ENCODE measurements at places on chromosomes 1 and 21.

DNA sequence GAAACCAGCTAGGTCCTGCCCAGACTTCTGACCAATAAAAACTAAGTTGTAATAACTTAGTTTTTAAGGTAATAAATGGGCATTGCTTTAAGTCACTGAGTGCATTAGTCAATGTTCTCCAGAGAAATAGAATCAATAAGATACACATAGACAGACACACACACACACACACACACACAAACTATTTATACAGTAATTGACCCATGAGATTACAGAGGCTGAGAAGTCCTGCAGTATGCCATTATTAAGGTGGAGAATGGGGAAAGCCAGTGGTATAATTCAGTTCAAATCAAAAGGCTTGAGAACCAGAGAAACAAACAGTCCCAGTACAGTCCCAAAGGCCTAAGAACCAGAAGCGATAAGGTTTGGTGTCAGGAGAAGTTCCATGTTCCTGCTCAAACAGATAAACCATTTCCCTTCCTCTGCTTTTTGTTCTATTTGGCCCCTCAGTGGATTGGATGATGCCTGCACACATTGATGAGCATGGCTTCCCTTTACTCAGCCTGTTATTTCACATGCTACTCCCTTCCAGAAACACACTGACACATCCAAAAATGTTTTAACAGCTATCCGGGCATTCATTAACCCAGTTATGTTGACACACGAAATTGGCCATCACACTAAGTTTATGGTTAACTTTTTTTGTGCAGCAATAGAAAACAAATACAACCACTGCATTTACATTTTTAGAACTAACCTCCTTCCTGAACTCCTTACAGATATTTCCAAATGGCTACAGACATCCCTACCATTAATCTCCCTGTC is 828.2 kb upstream of the NCAM2 start:
- H3K27ac ChIP-seq: no peak overlapping the region
- DNase-seq: no peak
- no peak overlapping the region for H3K4me3 ChIP-seq
- H3K4me1 ChIP-seq: no peaks in the 10 kb centered on the region
- H3K27me3 ChIP-seq: no peaks in the 10 kb centered on the region

DNA sequence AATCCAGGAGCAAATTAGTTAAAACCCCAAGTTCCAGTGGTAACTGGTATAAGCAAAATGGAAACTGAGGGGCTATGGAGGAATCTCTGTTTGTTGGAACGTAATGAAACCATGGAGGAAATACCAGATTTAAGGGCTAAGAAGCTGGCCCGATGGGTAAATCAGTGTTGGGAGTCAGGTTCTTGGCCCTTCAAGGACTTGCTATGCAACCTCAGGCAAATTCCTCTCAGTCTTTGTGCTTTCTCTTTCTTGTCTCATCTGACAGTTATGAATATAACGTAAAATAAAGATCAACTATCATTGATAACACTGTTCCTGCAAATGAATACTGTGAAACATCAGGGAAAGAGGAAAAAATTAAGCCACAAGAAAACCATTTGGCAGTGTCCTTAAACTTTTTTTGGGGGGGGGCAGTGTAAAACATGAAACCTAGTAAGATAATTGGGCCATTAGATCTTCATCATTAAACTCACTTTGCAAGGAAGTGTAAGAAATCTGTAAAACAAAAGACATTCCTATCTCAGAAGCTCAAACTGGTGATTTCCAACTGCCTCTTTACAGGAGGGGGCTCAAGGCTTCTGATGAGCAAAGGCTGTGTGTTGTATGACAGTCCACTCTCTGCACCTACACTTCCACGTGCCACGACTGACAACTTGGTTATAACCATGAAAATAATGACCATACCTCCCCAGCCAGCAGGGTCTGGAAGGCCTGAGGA is 47.6 kb downstream of the LHX4 start:
- no peak overlapping the region for H3K4me3 ChIP-seq
- peaks cover 27% of the 10 kb centered on the region for H3K4me1 ChIP-seq
- H3K27ac ChIP-seq: peak overlapping the region; percentile 84
- H3K36me3 ChIP-seq: peaks cover 48% of the 10 kb centered on the region
- H3K27me3 ChIP-seq: no peaks in the 10 kb centered on the region

DNA sequence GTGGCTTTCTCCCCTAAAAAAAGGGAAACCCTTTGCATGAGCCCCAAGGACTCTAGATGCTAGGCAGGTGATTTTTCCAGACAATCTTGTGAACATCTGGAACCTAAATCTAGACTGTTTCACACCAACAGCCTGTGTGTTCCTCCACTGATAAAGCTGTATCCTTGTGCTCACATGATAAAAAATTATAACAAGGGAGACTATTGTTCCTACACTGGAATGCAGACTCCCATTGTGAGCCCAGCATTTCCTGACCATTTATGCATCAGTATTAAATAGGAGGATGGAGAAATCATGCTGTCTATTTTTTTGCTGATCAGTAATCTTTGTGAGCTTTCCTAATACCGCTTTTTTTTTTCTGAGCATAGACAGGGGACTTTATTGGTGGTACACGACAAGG is 52.5 kb downstream of the ZNF697 start:
- DNase-seq: no peak
- no peaks in the 10 kb centered on the region for H3K27me3 ChIP-seq
- no peak overlapping the region for H3K4me3 ChIP-seq
- no peak overlapping the region for H3K27ac ChIP-seq
- H3K4me1 ChIP-seq: no peaks in the 10 kb centered on the region
- H3K36me3 ChIP-seq: no peaks in the 10 kb centered on the region

GRCh38 chr1:31818206-31818605 is 2.4 kb upstream of the SPOCD1 start:
- peaks cover 5% of the 10 kb centered on the region for H3K27me3 ChIP-seq
- H3K36me3 ChIP-seq: no peaks in the 10 kb centered on the region
- no peak for DNase-seq
- peaks cover 4% of the 10 kb centered on the region for H3K4me1 ChIP-seq
- H3K4me3 ChIP-seq: no peak overlapping the region

All from WTC11 (cell line).